Lower leg skin (tissue), 4 donors: ENCODE measurements at places on chromosomes 6 and 20. TPM values are rescaled to one million over a fixed set of nuclear protein-coding genes. Genes with fewer than 3 reads are reported as not detected.
A peak's percentile ranks its signal among the peaks of the same experiment; 100 is the strongest.

DNA sequence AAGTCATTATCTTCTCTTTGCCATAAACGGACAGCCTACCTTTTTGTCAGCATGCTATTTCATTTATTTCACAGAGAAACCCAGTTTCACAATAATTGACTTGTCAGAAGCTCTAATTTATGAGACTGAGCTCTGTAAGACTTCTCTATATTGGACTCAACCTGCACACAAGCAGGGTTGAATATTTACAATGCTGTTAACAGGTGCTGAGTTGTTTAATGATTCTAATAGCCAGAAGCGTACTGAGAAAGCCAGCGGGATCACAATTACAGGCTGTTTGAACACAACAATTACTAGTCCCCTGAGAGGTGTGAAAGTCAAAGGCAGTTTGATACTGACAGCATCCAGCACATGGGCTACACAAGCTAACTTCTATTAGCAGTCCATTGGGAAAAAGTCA lies 128.2 kb upstream of the SIM1 start:
- DNase-seq = no peak

GRCh38 chr6:157514659-157515496 lies 133.9 kb downstream of the ZDHHC14 start:
- DNase-seq = no peak

DNA sequence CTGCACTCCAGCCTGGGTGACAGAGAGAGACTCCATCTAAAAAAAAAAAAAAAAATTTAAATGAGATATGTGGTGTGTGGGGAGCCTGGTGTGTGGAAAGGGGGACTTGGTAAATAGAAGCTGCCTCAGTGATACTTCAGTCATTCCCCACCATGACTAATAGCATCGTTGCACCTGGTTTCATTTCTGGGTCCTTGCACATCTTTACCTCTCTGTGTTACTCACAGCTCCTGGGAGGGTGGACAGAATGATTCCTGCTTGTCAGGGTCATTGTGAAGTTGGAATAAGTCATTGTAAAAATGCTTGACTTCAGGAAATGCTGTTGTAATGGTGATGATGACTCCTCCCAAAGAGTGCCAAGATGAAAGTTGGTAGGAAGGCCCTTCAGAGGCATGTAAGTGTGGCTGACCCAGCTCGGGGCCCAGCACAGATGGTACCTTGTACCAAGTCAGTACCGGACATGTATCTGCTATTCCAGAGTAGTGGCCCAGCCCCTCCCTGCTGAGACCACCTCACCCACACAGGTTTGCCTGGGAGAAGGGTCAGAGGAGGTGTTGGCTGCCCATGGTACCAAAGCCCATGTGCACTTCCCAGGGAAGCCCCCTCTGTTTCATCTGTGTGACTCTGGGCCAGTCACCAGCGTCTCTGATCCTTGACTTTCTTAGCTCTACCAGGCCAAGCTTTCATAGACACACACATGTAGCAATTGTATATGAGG lies 48.4 kb downstream of the PLAGL2 start:
- DNase-seq = no peak

GRCh38 chr20:53003420-53004154 lies 31.4 kb downstream of the TSHZ2 start:
- DNase-seq = no peak

GRCh38 chr20:38447931-38448675 lies 13.0 kb upstream of the SNHG17 start:
- no peak for DNase-seq

DNA sequence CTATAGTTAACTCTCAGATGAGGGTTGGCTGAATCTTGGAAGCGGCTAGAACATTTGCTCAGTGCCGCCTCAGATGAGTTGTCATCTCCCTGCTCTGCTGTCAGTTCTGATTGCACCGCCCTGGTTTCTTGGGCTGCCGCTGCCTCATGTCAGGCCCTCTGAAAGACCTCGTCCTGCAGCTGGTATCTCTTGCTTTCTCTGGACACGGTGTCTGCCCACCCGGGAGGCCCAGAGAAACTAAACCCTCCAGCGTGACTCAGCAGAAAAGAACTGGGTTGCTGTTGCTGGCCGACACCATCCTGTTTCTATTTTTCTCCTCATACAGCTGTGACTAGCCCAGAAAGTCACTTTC lies 355.4 kb downstream of the CD83 start:
- no peak for DNase-seq

DNA sequence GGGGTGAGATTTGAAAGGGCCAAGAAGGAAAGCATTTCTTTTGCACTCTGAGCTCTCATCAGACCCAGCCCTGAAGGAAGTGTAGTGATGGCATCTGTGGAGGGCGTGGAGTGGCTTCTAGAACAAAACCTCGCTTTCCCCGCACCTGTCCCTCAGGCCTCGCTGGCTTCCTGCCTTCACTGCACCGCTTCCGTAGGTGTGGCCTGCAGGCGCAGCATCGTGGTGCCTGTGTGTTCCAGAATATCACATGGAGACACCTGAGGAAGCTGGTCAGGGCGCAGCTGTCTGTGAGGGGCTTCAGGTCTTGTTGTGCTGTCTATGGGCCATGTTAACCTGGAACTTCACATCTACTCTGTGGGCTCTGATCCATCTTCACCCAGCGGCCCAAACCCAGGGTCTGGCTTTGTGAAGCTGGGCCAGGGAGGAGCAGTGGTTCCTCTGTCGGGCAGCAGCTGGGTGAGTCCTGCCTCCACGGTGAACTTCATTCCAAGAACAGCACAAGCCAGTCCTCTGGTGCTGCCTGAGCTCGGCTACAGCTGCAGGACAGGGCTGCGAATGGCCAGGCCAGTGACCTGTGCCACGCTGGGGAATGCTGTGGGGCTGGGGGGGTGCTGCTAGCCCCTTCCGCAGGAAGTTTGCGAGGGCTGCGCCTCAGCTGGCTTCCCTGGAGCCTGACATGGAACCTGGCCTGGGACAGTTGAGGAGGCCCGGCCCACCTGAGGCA lies 40.9 kb downstream of the DSTN start:
- peak; percentile 92 for DNase-seq

DNA sequence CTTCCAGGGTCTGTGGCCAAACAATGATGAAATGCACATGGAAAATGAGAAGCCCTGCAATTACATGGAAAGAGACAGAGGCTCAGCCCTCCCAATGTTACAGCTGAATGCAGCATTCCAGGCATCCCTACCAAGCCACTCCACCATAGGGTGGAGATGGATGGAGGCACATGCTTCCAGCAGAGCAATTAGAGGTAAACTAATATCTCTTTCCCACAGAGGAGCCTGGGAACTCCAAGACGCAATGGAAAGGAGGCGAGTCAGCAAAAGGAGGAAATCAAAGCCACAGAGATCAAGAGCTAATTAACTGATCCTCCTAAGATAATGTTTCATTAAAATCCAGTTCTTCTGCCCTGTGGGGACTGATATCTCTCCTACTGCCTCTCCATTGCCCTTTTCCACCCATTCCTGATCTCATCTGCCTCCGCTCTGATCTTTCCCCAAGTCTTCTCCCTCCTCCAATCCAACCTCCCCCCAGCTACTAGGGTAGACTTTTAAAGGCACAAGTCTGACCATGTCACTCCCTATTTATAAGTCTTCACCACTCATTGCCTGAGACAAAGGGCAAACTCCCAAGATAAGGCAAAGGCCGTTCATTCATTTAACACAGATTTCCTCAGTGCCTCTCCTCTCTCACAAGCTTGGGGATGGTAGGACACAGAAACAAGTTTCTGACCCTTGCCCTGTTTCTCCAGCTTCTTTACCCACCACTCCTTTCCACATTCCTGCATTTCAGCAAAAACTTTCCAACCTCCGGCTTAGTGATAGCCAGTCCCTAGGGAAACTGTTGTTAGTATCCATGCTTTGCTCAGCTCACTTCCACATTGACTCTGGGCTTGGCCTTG lies 14.3 kb upstream of the KCNB1 start:
- DNase-seq = no peak

- no peak for DNase-seq
These were observed at the start of gene BCAS1 for GRCh38 chr20:54070187-54070987. Gene BCAS1 (minus strand): TSS chr20:54070594. CDS start chr20:54058718, 11,876 bp downstream.

- DNase-seq = no peak
These were observed 63.5 kb downstream of the LRFN2 start for GRCh38 chr6:40523505-40524172.

DNA sequence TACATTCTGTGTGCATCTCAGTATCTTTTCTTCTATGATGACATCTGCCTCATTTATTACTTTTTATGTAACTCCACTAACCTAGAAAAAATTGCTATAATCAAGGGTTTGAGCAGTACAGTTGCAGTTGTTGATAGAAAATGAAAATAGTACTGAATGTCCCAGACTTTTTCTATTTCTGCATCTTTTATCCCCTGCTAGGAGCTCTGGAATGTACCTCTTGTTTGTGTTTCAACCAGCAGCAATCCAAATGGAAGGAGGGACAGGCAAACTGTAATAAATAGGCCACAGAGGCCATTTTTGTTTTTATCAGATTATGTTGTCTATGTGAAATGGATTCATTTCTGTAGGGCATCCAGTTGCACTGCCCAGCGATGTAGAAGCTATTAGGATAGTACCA lies 536.9 kb downstream of the KIF16B start:
- no peak for DNase-seq

- no peak for DNase-seq
These were observed 9.9 kb upstream of the SCGN start for GRCh38 chr6:25641940-25642666.

- no peak for DNase-seq
These were observed 1107.8 kb upstream of the FLRT3 start for GRCh38 chr20:15445056-15445840.

GRCh38 chr20:34880215-34880850 lies 3.9 kb downstream of the ACSS2 start:
- no peak for DNase-seq

GRCh38 chr20:16566080-16566479 lies 7.2 kb downstream of the KIF16B start:
- DNase-seq = no peak

GRCh38 chr20:40967700-40968099 lies 60.9 kb upstream of the TOP1 start:
- DNase-seq = no peak

DNA sequence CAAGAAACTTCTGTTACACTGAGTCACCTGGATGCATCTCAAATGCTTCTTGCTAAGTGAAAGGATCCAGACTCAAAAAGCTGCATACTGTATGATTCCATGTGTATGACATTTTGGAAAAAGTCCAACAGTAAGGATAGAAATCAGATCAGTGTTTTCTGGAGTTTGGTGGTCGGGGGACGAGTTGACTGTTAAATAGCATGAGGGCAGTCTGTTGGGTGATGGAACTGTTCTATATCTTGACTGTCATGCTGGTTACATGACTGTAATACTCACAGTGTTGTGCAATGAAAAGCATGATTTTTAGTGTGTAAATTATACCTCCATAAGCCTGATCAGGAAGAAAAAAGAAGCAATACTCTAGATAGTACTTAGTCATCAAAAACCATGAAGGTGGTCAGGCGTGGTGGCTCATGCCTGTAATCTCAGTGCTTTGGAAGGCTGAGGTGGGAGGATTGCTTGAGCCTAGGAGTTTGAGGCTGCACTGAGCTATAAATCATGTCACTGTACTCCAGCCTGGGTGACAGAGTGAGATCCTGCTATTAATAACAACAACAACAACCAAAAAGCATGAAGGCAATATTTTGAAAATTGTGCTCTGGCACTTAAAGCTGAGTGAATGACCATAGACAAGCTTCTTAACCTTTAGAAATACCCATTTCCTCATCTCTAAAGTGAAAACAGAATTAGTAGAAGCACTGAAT lies 30.5 kb upstream of the SASH1 start:
- DNase-seq = no peak

- DNase-seq = no peak
These were observed 95.5 kb downstream of the CEBPB start for GRCh38 chr20:50286174-50286511.

- DNase-seq = no peak
These were observed 257.6 kb upstream of the IMPG1 start for GRCh38 chr6:76330031-76330430.

GRCh38 chr6:106377061-106377540 lies 16.6 kb downstream of the CRYBG1 start:
- DNase-seq = no peak

GRCh38 chr20:13554076-13554475 lies 84.7 kb downstream of the TASP1 start:
- DNase-seq = no peak

GRCh38 chr6:5135788-5136376 lies 50.7 kb downstream of the PPP1R3G start:
- no peak for DNase-seq

DNA sequence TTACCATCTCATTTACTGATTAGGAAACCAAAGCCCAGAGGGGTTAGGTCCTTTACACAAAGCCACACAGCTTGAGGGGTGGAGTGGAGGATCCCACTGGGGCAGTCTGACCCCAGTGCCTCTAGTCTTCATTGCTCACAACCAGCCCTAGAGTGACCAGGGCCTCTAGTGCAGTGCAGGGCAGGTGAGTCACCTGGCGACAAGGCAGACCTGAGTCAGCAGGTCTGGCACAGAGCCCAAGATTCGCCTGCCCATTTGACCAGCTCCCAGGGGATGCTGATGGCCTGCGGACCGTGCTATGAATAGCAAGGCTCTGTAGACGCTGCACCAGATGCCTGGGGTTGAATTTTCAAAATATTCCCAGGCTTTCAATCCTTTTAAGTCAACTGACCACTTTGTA lies 29.9 kb downstream of the CDH26 start:
- no peak for DNase-seq

DNA sequence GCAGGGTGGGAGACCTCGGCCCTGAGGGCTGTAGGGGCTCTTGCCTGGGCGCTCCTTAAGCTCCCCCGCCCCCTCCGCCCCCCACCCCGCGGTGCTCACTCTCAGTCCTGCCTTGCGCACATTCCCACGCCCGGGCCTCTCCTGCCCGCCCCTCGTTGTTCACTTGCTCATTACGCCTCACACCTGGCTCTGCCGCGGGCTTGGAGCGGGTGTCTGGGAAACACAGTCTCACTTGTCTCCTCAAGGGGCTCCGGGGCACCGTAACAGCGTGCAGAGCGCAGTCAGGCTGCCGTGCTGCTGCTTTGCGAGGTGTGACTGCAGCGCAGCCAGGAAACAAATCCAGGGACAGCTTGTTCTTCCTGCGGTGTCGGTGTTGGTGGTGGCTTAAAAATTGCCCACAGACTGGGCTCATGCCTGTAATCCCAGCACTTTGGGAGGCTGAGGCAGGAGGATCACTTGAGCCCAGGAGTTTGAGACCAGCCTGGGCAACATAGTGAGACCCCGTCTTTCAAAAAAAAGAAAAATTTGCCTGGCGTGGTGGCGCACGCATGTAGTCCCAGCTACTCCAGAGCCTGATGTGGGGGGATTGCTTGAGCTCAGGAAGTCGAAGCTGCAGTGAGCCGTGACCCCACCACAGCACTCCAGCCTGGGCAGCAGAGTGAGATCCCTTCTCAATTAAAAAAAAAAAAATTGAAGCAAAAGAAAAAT lies 4.6 kb downstream of the NPBWR2 start:
- DNase-seq = peak; percentile 74

GRCh38 chr6:95266537-95267258 lies 310.6 kb upstream of the MANEA start:
- no peak for DNase-seq

- DNase-seq = no peak
These were observed 164.8 kb downstream of the FAXC start for GRCh38 chr6:99184696-99185095.

- no peak for DNase-seq
These were observed 555.6 kb downstream of the CD83 start for GRCh38 chr6:14673201-14673600.

The GJA10 gene
- total RNA-seq = not detected

The RIPOR2 gene
- total RNA-seq = 5.2 TPM

The NKX2-2 gene
- not detected for total RNA-seq

The EBF4 gene
- 9.0 TPM for total RNA-seq

The CHRNA4 gene
- total RNA-seq = not detected

The QRSL1 gene
- 5.3 TPM for total RNA-seq

The GABRR1 gene
- not detected for total RNA-seq

The TGM2 gene
- total RNA-seq = 6.2 TPM

The C20orf202 gene
- 1.4 TPM for total RNA-seq

The KIAA1755 gene
- total RNA-seq = not detected

The LPA gene
- total RNA-seq = not detected

The CST4 gene
- not detected for total RNA-seq
